Stimulated activated CD4-positive, alpha-beta T cell treated with anti-CD3 and anti-CD28 coated beads, Interleukin-2, amount 100 ng/mL, for 4 hours (primary cell): ENCODE measurements at places on chromosomes 13 and 19.

GRCh38 chr13:92894447-92894846, 332.2 kb upstream of the GPC6 start:
- DNase-seq: no peak

DNA sequence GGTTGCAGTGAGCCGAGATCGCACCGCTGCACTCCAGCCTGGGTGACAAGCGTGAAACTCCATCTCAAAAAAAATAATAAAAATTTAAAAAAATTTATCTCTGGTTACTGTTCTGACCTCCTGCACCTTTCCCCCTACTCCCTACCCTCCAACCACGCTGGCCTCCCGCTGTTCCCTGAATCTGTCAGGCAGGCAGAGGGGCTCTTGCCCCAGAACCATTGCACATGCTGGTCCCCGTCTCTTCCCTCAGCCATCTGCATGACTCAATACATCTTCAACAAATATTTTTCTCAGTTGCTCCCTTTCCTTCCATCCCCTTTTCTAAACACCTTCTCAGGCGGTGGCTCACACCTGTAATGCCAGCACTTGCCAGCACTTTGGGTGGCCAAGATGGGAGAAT, 1.1 kb upstream of the FAM187B start:
- no peak for DNase-seq

- no peak for DNase-seq
Observed at GRCh38 chr13:43805071-43805468, 18.3 kb upstream of the ENOX1 start.

GRCh38 chr19:46394402-46394797, 19.0 kb downstream of the CCDC8 start:
- DNase-seq: no peak

GRCh38 chr13:74000876-74001275, 133.3 kb downstream of the KLF12 start:
- DNase-seq: no peak

- no peak for DNase-seq
Observed at GRCh38 chr13:104206450-104207044, 1140.3 kb upstream of the SLC10A2 start.

DNA sequence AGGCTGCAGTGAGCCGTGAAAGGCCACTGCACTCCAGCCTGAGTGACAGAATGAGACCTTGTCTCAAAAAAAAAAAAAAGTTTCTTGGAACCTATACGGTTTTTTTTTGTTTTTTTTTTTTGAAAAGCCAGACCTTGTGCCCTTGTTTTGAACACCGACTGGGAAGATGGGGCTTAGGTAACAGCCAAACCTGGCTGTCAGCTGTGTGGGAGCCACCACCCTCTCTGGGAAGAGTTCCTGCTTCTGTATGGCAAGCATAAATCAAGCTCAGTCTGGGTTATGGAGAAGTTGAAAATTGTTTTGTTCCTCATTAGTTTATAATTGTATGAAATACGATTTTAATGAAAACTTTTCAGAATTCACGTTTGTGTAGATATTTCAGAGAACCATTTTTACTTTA, 39.5 kb downstream of the MPHOSPH8 start:
- DNase-seq: no peak

GRCh38 chr13:50527188-50527587, 316.3 kb downstream of the DLEU7 start:
- DNase-seq: no peak

DNA sequence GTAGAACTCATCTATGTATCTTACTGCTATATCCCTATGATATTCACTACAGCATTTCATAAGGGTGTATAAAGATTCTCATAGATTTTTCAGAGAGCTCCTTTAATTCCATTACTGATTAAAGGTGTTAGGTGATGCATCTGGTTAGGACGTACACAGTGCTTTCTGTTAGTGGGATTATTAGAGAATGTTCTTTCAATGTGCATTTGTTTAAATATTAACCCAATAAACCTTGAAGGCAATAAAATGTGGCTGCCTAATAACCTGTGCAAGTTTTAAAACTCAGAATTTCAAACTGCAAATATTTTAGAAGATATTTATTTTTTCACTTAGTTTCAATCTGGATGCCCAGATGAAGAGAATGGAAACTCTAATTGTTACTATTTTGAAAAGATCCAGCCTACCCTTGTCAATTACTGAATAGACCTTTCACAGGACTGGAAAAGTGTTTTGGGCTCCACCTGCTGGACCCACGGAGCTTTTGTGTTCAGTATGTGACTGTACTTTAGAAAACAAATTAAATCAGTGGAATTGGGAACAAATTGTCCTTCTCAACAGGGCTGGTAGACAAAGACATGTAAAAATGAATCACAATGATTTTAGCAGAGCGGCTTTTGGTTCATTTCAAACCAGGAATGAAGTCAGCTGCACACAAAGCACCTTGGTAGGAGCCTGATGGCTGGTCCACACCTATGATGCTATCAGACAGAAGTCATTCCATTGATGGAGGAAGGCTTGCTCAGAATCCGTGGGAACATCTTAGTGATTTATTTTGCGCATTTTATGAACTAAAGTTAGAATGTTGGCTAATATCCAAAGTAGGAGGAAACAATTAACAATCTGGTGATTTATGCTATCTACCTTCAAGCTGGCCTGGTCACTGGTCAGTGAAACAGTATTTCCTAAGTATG, 89.4 kb upstream of the RAP2A start:
- peak; percentile 20 for DNase-seq
